ENCODE measurements at places on chromosomes 16 and 17. TPM values are rescaled to one million over a fixed set of nuclear protein-coding genes. Genes with fewer than 3 reads are reported as not detected.
A peak's percentile ranks its signal among the peaks of the same experiment; 100 is the strongest.

DNA sequence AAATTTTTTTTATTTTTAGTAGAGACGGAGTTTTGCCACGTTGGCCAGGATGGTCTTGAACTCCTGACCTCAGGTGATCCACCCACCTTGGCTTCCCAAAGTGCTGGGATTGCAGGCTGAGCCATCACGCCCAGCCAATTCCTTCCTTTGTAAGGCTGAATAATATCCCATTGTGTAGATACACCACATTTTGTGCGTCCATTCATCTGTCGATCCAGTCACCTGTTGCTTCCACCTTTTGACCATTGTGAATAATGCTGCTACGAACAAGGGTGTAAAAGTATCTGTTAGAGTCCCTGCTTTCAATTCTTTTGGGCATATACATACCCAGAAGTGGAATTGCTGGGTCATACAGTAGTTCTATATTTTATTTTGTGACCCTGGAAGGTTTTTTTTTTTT is 15.3 kb downstream of the TRPV2 start:
- H3K4me1 ChIP-seq, result no peaks in the 10 kb centered on the region
- no peak overlapping the region for H3K27ac ChIP-seq
- H3K36me3 ChIP-seq, result no peaks in the 10 kb centered on the region
- no peaks in the 10 kb centered on the region for H3K27me3 ChIP-seq
- no peak overlapping the region for H3K4me3 ChIP-seq

GRCh38 chr16:47826070-47826469 is 329.7 kb downstream of the ABCC12 start:
- no peak overlapping the region for H3K27ac ChIP-seq
- no peak overlapping the region for H3K4me3 ChIP-seq
- no peaks in the 10 kb centered on the region for H3K36me3 ChIP-seq
- DNase-seq, result no peak
- no peaks in the 10 kb centered on the region for H3K4me1 ChIP-seq

- no peak overlapping the region for H3K4me3 ChIP-seq
- DNase-seq, result no peak
- H3K4me1 ChIP-seq, result peaks cover 2% of the 10 kb centered on the region
Measured at GRCh38 chr16:30108059-30108850, 5.1 kb downstream of the GDPD3 start.

DNA sequence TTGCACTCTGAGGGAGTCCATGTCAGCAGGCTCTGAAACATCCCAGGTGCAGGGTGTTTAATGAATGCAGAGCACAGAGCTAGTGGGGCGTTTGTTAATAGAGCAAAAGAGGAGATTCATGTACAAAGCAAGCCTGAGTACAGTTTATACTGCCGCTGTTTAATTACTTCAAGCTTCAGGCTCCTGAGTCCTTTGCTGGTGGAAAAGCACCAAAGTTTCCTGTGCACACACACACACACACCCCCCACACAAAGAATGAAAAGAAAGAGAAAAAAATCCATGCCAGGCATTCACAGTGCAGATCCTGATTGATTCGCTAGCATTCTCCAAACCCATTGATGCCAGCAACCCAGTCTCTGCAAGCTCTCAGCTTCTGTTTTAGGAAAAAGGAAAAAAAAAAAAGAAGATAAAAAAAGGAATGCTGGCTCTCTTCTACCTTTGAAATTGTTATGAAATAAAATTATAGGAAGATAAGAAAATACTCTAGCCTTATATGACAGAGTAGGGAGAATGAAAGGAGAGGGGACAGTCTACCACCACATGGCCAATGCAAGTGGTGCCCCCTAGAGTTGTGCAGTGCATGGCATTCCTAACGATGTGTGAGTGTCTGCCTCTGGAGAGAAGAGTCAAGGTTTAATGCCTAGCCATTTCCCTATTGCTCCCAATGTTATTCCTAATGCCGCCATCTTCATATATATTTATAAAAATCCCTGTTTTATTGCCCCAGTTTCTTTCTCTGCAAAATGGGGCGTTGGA is 216.5 kb downstream of the TMEM114 start:
- no peaks in the 10 kb centered on the region for H3K27me3 ChIP-seq
- H3K4me1 ChIP-seq, result no peaks in the 10 kb centered on the region
- no peak for DNase-seq
- H3K27ac ChIP-seq, result no peak overlapping the region

DNA sequence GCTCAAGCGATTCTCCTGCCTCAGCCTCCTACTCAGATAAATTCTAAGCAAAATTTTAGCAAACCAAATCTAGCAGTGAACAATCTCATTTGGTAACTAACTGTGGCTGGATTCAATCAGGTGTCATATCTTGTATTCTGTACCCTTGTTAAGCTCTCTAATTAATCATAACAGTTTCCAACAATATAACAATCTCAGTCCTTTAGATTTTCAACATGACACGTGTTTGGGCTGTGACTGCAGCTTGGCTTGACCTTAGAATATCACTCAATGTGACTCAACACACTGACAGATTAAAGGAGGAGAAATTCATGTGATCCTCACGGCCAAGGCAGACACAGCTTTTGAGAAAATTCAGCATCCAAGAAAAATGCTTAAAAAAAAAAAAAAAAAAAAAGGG is 133.6 kb downstream of the BANP start:
- H3K27me3 ChIP-seq, result peaks cover 36% of the 10 kb centered on the region
- 0 out of 2 replicates have a peak overlapping the region, but pooled peaks have one; percentile 25 for H3K27ac ChIP-seq
- peaks cover 3% of the 10 kb centered on the region for H3K4me1 ChIP-seq

DNA sequence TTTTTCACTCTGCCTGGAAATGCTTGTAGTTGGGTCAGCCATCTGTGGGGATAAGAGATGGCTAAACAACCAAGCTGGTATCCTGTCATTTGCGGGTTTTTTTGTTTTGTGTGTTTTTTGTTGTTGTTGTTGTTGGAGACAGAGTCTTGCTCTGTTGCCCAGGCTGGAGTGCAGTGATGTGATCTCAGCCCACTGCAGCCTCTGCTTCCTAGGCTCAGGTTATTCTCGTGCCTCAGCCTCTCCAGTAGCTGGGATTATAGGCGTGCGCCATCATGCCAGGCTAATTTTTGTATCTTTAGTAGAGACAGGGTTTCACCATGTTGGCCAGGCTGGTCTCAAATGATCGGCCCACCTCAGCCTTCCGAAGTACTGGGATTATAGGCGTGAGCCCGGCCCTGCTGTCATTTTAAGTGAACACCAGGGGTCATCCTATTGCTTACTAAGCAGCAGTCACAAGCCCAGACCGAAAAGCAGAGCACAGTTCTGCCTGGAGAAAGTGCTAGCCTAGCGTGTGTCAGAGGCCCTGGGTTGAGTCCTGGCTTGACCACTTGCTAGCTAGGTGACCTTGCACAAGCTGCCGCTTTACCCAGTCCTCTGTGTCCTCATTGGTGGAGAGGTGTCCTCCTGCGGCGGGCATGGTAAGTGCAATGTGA is 4.6 kb downstream of the SMCR8 start:
- DNase-seq, result peak; percentile 90
- peaks cover 8% of the 10 kb centered on the region for H3K36me3 ChIP-seq
- H3K4me1 ChIP-seq, result peaks cover 38% of the 10 kb centered on the region
- H3K4me3 ChIP-seq, result peak overlapping the region; percentile 26

DNA sequence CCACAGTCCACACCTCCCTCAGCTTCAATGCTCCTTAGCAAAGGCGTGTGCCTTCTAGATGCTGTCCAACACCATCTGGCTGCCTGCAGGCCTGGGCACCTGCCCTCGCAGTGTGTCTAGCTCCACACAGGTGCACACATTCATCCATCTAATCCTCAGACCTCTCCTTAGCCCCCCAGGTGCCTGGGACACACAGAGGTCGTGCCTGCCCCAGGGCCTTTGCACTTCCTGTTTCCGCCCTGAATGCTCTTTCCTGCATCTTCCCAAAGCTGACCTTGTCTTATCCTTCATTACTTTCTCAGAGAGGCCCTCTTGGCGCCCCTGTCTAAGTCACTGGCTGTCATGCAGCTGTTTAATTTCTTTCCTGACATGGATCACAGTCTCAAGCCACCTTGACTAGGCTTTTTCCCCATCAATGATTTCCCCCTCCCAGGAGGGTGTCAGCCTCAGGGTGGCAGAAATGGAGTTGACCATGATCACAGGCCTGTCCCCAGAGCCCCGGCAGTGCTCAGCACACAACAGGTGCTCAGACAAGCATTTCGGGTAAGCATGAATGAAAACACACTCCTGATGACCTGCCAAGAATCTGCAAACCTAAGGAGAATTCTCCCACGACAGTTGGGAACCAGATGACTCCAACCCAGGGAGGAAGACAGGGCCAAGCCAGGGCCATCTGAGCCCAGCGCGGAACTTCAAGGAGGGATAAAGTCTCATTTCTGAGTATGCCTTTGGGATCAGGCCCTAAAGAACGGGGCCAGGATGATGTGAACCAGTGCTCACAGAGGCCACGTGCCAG is 76.3 kb downstream of the LITAF start:
- no peaks in the 10 kb centered on the region for H3K27me3 ChIP-seq
- no peak for DNase-seq
- H3K4me3 ChIP-seq, result no peak overlapping the region
- no peaks in the 10 kb centered on the region for H3K36me3 ChIP-seq
- H3K27ac ChIP-seq, result no peak overlapping the region
- H3K4me1 ChIP-seq, result no peaks in the 10 kb centered on the region

DNA sequence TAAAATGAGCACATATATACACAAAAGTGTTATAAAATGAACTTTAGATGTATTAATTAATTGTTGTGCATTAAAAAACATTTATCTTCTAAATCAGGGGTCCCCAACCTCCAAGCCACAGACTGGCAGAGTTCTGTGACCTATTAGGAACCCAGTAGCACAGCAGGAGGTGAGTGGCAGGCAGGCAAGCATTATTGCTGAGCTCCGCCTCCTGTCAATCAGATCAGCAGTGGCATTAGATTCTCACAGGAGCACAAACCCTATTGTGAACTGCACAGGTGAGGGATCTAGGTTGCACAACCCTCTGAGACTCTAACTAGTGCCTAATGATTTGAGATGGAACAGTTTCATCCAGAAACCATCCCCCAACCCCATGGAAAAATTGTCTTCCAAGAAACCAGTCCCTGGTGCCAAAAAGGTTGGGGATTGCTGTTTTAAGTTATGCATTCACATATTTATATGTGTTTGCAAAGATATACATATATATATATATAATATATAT is 583.7 kb downstream of the KCNJ2 start:
- no peak overlapping the region for H3K27ac ChIP-seq
- no peaks in the 10 kb centered on the region for H3K36me3 ChIP-seq
- H3K27me3 ChIP-seq, result no peaks in the 10 kb centered on the region

- peak; percentile 71 for DNase-seq
- H3K4me1 ChIP-seq, result no peaks in the 10 kb centered on the region
- H3K27ac ChIP-seq, result no peak overlapping the region
- no peaks in the 10 kb centered on the region for H3K27me3 ChIP-seq
Measured at GRCh38 chr17:40363111-40363827, 1.3 kb downstream of the GJD3 start.

DNA sequence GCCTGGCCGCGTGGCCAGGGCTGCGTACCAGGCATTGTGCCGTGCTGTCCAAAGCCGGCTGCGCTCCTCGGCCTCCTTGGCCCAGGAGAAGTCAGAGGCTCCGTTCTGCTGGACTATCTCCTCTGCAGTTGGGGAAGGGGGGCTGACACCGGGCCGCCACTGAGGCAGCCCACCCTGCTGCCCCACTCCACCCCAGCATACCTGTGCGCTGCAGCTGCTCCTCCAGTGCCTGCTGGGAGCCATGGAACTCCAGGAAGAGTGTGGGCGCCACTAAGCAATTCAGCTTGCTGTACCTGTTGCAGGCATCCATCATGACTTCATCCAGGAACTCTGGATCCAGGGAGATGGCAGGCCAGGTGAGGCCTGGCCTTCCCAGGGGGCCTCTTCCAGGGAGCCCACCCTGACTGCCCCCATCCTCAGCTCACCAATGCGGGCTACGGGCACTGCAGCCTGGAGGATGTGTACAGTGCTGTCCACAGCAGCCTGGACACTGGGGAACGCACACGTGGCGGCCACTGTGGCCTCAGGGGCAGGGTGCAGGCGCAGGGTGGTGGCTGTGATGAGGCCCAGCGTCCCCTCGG is 2.9 kb downstream of the LDHD start:
- no peaks in the 10 kb centered on the region for H3K27me3 ChIP-seq
- peaks cover 25% of the 10 kb centered on the region for H3K4me1 ChIP-seq
- H3K4me3 ChIP-seq, result no peak overlapping the region
- DNase-seq, result no peak
- H3K36me3 ChIP-seq, result no peaks in the 10 kb centered on the region

- no peak overlapping the region for H3K4me3 ChIP-seq
- no peaks in the 10 kb centered on the region for H3K27me3 ChIP-seq
- H3K4me1 ChIP-seq, result no peaks in the 10 kb centered on the region
- no peaks in the 10 kb centered on the region for H3K36me3 ChIP-seq
- DNase-seq, result no peak
Measured at GRCh38 chr16:48136547-48137360, 19.0 kb downstream of the ABCC12 start.

GRCh38 chr17:14038206-14038605 is 31.1 kb upstream of the COX10 start:
- no peak overlapping the region for H3K27ac ChIP-seq
- DNase-seq, result peak; percentile 58
- H3K27me3 ChIP-seq, result no peaks in the 10 kb centered on the region
- 0 out of 2 replicates have a peak, but pooled peaks cover 6% of the 10 kb centered on the region for H3K36me3 ChIP-seq
- H3K4me1 ChIP-seq, result peaks cover 8% of the 10 kb centered on the region

- no peaks in the 10 kb centered on the region for H3K27me3 ChIP-seq
- no peak overlapping the region for H3K4me3 ChIP-seq
- DNase-seq, result no peak
- peaks cover 18% of the 10 kb centered on the region for H3K36me3 ChIP-seq
- H3K27ac ChIP-seq, result no peak overlapping the region
- H3K4me1 ChIP-seq, result peaks cover 4% of the 10 kb centered on the region
Measured at GRCh38 chr17:35138218-35138617, 3.9 kb downstream of the NLE1 start.

CCL17 gene
- not detected for total RNA-seq

HS3ST2 gene
- total RNA-seq, result not detected

EPX gene
- not detected for total RNA-seq
